ENCODE measurements at places on chromosomes 5 and 9.

DNA sequence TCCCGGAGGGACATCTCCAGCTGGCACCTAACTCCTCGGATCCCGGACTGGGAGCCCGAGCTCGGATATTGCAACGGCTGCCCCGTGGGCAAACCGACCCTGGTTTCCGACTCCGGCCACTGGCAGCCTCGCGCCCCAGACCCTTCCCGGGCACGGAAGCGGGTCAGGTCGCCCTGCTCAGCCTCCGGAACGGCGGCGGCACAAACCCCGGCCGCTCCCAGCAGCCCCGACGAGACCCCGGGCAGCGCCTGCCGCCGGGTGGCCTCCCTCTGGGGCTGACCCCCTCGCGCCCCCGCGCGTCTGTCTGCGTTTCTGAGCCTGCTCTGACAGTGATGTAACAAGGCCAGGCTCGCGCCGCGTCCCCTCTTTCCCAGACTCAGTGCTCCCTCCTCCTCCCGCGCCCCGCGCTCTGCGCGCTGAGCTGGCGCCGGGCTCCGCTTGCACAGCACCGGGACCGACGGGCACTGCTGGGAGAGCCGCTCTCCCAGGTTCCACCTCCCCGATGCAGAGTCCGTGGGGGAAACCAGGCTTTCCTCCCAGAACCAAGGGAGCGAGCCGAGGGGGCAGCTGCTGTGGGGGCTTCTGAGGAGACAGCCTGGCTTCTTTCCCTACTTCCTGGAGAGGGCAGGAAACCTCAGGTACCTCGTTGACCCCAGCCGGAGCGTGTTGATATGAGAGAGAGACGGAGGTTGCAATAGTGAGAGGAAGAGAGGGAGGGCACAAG lies at the start of gene TMEM215:
TMEM215 (plus strand) TSS at position 373 of the 724 bp plus-strand sequence. CDS start 644 bp downstream, outside the sequence.
- peak; percentile 70 for DNase-seq

DNA sequence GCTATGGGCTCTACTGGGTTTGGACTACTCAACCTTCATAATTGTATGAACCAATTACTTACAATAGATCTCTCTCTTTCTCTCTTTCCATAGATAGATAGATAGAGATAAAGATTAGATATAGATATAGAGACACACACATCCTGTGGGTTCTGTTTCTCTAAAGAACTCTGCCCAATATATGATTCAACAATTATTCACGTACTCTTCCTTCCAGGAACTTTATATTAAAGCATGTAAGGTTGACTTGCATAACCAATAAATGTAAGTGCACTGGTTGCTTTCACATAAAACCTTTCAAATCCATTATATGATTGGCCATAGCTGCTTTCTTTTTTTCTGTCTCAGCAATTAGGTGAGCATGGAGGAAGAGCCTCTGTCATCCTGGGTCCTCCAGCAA lies 46.7 kb upstream of the CDH18 start:
- no peak for DNase-seq

GRCh38 chr5:88555674-88556073 lies 287.0 kb upstream of the TMEM161B start:
- peak; percentile 66 for DNase-seq

DNA sequence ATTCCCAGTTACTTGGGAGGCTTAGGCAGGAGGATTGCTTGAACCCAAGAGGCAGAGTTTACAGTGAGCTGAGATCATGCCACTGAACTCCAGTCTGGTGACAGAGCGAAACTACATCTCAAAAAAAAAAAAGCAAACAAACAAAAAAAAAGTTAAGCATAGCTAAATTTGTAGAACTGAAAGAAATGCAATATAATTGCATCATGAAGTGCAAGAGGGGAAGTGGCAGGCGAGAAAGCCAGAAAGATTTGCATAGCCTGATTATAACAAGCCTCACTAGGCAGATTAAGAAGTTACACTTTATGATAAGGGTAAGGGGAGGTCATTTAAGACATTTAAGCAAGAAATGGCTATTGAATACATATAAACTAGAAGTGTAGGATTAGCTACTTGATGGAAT lies 187.1 kb downstream of the EDIL3 start:
- DNase-seq, result no peak

DNA sequence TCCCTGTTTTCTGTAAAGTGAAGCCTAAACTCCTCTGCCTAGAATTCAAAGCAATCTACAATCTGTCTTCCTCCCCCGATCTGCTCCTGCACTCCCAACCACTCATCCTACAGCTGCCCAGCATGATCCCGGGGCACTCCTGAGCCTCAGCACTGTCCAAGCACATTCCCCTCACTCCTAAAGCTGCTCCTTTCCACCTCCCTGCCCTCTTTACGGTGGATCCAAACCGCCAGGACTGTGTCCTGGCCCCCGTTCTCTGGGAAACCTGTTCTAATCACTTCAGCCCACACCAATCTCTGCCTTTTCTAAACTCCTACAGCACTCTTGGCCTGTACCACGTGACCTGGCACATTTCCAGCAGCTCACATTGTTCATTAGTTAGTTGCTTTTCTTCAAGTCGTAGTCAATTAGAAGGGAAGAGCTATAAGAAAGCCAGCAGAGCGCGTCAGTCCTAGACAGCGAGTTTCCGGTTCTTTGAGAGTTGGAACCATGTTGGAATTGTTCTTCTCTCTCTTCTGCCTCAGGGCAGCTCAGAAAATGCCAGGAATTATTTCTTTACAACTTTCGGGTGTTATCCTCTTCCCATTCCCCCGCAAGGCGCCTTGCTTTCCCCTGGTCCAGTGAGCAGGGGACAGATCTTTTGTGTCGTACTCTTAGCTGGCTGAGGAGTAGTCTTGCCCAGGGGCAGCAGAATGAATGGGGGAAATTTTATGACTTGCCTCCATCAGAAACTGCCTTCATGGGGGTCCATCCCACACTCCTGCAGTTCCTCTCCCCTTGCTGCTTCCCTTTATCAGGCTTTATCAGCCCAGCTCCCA lies 60.7 kb downstream of the NRG2 start:
- DNase-seq, result peak; percentile 63

DNA sequence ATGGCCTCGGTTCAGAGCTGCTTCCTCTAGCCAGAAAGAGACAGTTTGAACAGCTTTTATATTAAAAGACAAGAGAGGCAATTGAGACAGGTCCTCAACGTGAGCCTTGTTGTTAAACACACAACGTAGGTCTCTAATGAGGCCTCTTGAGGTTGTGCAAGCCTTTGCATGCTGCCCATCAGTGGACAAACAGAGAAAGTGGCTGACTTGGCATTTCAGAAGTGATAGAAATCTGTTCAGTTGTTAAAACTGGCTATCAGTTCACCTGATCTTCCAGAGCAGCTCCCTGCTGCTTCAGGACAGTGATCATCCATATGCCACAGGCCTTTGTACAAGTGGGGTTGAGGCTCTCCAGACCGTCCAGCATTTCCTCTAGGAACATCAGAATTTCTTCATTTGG lies 58.8 kb downstream of the MROH2B start:
- no peak for DNase-seq

GRCh38 chr5:158877124-158877581 lies 222.6 kb downstream of the EBF1 start:
- no peak for DNase-seq

DNA sequence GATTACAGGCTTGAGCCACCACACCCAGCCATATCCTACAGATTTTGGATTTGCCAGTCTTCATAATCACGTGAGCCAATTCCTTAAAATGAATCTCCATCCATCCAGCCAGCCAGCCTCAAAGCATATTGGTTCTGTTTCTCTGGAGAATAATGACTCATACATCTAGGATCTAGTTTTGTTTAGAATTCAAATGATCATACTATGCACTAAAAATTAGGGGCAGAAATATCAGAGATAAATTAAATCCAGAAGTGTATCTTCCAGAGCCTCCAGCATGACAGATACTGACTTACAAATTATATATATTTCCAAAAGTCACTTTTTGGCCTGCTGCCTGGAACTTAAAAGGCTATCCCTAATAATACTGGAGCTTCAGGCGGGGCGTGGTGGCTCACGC lies 119.1 kb upstream of the NR5A1 start:
- DNase-seq, result no peak

DNA sequence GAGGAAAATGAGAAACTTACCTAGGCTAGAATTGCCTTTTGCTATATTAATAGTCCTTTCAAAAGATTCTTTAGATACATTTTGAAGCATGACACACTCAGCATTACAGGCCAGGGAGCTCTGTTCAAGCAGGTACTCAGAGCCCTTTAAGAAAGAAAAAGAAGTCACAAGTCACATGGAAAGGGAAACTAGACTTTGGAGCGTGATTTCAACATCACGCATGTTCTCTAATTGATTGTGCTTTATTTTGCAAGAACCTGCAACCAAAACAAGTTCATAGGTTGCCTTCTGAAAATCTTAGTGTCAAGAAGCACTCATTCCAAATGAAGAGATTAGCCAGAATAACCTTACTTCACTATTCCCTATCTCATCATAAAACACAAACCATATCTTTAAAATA lies 103.8 kb downstream of the MPDZ start:
- no peak for DNase-seq
